ENCODE measurements at places on chromosomes 6 and 20. TPM values are rescaled to one million over a fixed set of nuclear protein-coding genes. Genes with fewer than 3 reads are reported as not detected.

- no peaks in the 10 kb centered on the region for H3K4me1 ChIP-seq
- DNase-seq, result no peak
- H3K36me3 ChIP-seq, result peaks cover 11% of the 10 kb centered on the region
- H3K27ac ChIP-seq, result no peak overlapping the region
Observed at GRCh38 chr6:135474362-135474761, 23.2 kb downstream of the AHI1 start.

- no peak within 1 kb of the TSS for H3K27ac ChIP-seq
- no peaks in the 10 kb centered on the region for H3K36me3 ChIP-seq
- H3K27me3 ChIP-seq, result peaks cover 9% of the 10 kb centered on the region
- no peak within 1 kb of the TSS for H3K4me3 ChIP-seq
- H3K4me1 ChIP-seq, result peaks cover 6% of the 10 kb centered on the region
- no peak for DNase-seq
Observed at GRCh38 chr20:57620274-57620990, at the start of gene ZBP1. Gene ZBP1 (minus strand): TSS chr20:57620426. CDS start chr20:57620295, 131 bp downstream.

- no peak overlapping the region for H3K4me3 ChIP-seq
- H3K27me3 ChIP-seq, result no peaks in the 10 kb centered on the region
- no peak overlapping the region for H3K27ac ChIP-seq
Observed at GRCh38 chr6:162845972-162846371, 118.2 kb downstream of the PACRG start.

- peaks cover 65% of the 10 kb centered on the region for H3K36me3 ChIP-seq
- peaks cover 6% of the 10 kb centered on the region for H3K4me1 ChIP-seq
- DNase-seq, result no peak
Observed at GRCh38 chr6:45513843-45514242, 136.1 kb upstream of the SUPT3H start.

DNA sequence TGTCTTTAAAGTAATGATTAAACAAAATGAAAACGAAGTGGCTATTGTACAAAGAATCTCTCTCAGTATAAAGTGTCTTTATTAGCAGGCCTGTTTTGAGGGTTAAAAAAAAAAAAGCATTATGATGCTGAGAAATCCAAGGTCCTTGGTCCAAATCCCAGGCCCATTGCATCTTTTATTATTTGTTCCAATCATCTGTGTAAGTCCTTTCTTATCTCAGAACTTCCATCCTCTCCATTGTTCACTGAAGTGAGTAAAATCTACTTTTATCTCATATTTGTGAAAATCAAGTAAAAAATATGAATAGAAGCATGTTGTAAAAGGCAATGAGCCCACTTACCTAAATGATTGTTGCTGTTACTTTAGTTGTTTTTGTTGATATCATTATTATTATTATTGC, 499.1 kb upstream of the JAG1 start:
- no peak for DNase-seq
- H3K27me3 ChIP-seq, result no peaks in the 10 kb centered on the region

GRCh38 chr6:45483501-45483900, 105.8 kb upstream of the SUPT3H start:
- no peaks in the 10 kb centered on the region for H3K27me3 ChIP-seq
- H3K27ac ChIP-seq, result peak overlapping the region; percentile 78
- peaks cover 77% of the 10 kb centered on the region for H3K4me1 ChIP-seq
- peaks cover 17% of the 10 kb centered on the region for H3K36me3 ChIP-seq
- no peak for DNase-seq

GRCh38 chr20:2606507-2607006, 45.9 kb upstream of the NOP56 start:
- H3K27me3 ChIP-seq, result no peaks in the 10 kb centered on the region
- DNase-seq, result no peak
- H3K27ac ChIP-seq, result no peak overlapping the region
- peaks cover 6% of the 10 kb centered on the region for H3K4me1 ChIP-seq

The SOBP gene
- total RNA-seq, result 0.31 TPM

- H3K27ac ChIP-seq, result no peak overlapping the region
- no peaks in the 10 kb centered on the region for H3K36me3 ChIP-seq
- H3K27me3 ChIP-seq, result no peaks in the 10 kb centered on the region
Observed at GRCh38 chr6:134703206-134703605, 246.7 kb downstream of the ALDH8A1 start.

- no peak overlapping the region for H3K4me3 ChIP-seq
- no peak for DNase-seq
- H3K36me3 ChIP-seq, result no peaks in the 10 kb centered on the region
Observed at GRCh38 chr6:153673225-153673624, 365.8 kb upstream of the OPRM1 start.

- H3K4me1 ChIP-seq, result peaks cover 10% of the 10 kb centered on the region
- peak overlapping the region; percentile 74 for H3K4me3 ChIP-seq
- DNase-seq, result no peak
Observed at GRCh38 chr20:32110727-32111126, 1.2 kb downstream of the TM9SF4 start.

The MEP1A gene
- total RNA-seq, result 1.0 TPM

Measured in SJSA1 (cell line).